ENCODE measurements at places on chromosomes 1 and 21.

DNA sequence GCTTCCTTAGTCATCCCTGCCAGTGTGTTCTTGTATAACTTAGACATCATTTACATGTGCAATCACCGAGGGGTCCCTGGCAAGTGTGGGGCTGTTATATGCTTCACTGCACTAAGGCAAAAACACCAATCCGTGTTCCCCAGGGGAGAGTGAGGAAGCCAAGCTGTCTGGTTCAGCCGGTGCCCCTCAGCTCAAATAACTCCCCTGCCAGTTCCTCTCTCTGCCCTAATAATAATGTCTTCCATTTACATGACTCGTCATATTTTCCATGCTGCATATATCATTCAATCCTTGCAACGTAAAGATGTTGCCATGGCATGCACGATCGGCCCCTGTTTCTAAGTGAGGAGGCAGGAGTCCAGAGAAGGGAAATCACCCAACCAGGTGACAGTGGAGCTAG, 24.4 kb upstream of the NDC1 start:
- DNase-seq = no peak

- no peak for DNase-seq
Observed at GRCh38 chr1:232457595-232457994, 172.3 kb downstream of the SIPA1L2 start.

GRCh38 chr1:9591669-9592509, 3.2 kb downstream of the TMEM201 start:
- DNase-seq = no peak

DNA sequence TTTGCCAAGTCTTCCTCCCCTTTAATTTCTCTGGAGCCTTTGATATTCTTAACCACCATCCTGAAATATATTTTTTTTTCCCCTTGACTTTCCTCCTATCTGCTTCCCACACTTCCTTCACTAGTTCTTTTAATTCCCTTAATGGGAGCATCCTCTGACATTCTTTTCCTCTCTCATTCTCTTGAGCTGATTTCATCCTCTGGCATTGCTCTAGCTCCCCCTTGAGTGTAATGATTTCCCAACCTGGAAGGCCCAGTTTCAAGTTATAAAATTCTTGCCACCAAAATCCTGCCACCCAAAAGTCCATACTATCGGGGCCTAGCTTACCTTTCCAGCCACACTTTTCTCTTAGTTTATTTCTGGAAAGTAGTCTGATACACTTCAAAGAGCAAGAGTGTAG, 39.5 kb upstream of the UBE2U start:
- peak; percentile 59 for DNase-seq

GRCh38 chr1:236877661-236878060, 82.6 kb downstream of the MTR start:
- DNase-seq = no peak

GRCh38 chr1:101420406-101420805, 183.6 kb downstream of the S1PR1 start:
- DNase-seq = no peak

GRCh38 chr1:7042322-7043190, 257.3 kb downstream of the CAMTA1 start:
- DNase-seq = peak; percentile 50
